ENCODE measurements at places on chromosomes 2 and 18.

DNA sequence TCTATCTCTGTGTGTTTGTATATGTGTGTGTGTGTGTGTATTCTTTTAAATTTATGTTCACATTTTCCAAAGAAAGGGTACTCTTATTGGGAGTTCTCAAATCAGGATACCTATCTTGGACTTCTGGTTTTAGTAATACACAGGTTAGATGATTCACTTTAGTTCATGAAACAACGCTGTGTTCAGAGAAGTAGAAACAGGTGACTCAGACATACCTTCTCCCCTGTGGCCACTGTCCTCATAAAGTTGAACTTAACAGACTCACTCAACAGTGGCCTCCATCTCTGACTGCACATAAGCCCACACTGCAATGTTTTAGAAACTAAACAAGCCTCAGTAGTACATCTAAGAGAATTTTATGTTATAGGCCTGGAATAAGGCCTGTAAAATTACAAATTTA is 566.6 kb upstream of the VRK2 start:
- no peak for DNase-seq

- DNase-seq, result no peak
Measured at GRCh38 chr2:167013227-167013626, 124.9 kb downstream of the XIRP2 start.

DNA sequence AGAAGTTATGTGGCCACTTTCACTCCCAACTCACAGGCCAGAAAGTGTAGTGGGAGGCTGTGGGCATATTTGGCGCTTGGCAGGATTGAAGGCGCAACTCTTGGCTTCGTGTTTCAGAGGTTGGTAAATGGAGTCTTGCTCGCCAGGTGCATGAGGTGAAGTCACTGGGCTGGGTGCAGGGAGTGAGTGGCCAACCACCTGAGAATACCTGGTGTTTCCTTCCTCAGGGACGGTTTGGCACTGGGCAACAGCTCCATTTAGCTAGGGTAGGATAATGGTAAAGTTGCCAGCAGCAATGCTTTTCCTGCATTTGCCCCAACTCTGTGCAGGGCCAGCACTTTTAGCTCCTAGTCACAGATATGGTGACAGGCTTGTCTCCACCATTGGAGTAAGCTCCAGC is 115.9 kb downstream of the AGAP1 start:
- no peak for DNase-seq

DNA sequence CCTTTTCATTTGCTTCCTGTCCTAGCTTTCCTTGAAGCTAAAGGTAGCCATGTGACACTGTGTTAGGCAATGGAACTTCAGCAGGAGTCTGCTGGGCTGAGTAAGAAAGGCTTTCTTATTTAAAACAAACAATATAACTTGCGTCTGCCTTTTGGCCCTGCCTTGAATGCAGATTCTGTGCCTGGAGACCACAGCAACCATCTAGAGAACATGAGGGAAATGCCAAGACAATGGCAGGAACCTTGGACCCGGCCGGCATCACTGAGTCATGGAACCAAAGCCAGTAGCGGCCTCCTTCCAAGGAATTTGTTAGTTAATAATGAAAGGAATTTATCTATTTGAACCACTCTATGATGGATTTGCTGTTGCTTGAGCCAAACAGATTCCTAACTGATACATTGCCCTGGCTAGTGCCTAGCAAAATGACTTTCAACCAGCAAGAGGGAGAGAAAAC is 207.5 kb upstream of the EPHA4 start:
- no peak for DNase-seq
